SK-N-SH (cell line): ENCODE measurements at places on chromosomes 5 and 9.
A peak's percentile ranks its signal among the peaks of the same experiment; 100 is the strongest.

GRCh38 chr9:123326662-123327093 is 29.3 kb upstream of the CRB2 start:
- no peaks in the 10 kb centered on the region for H3K36me3 ChIP-seq
- H3K27me3 ChIP-seq: no peaks in the 10 kb centered on the region
- H3K27ac ChIP-seq: no peak overlapping the region
- H3K4me1 ChIP-seq: no peaks in the 10 kb centered on the region; the same call in 1 of the 2 replicates
- H3K4me3 ChIP-seq: no peak overlapping the region
- DNase-seq: no peak

DNA sequence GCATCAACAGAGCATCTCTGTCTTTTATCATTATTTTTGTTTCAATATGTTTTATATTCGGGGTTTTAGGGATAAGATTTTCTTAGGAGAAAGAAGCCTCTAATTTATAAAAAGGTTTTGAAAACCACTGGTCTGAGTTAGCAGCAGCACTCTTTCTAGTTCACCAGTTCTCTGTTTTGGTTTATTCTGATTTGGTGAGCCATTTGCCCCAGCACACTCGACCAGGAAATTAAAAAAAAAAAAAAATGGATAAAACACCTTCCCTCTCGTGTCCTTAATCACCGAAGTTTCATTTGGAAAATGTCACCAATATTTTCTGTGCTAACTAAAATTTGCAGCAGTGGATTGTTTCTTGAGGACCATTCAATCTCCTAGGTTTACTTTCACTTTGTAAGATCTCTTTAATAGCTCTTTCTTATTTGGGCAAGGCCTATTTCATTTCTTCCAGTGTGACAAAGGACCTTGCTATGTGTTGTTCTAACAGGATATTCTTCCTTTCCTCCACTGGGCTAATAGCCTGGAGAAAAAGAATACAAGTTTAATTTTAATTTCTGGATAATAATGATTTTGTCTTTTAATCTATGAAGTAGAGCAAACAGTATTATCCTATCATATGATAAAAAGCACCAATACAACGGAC is 57.8 kb upstream of the ANXA1 start:
- no peak for DNase-seq
- H3K27me3 ChIP-seq: peaks cover 15% of the 10 kb centered on the region; the same call in 1 of the 2 replicates
- no peaks in the 10 kb centered on the region for H3K4me1 ChIP-seq
- no peaks in the 10 kb centered on the region for H3K36me3 ChIP-seq

DNA sequence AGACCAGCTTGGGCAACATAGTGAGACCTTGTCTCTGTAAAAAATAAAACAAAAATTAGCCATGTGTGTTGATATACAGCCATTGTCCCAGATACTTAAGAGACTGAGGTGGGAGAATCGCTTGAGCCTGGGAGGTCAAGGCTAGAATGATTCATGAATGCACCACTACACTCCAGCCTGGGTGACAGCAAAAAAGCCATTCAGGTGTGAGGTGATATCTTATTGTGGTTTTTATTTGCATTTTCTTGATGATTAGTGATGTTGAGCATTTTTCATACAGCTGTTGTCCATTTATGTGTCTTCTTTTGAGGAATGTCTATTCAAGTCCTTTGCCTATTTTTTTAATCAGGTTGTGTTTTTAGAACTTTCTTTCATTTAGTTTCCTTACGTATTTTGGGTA is 23.2 kb downstream of the MTAP start:
- no peaks in the 10 kb centered on the region for H3K27me3 ChIP-seq
- no peak overlapping the region for H3K27ac ChIP-seq
- H3K4me3 ChIP-seq: no peak overlapping the region
- no peak for DNase-seq

DNA sequence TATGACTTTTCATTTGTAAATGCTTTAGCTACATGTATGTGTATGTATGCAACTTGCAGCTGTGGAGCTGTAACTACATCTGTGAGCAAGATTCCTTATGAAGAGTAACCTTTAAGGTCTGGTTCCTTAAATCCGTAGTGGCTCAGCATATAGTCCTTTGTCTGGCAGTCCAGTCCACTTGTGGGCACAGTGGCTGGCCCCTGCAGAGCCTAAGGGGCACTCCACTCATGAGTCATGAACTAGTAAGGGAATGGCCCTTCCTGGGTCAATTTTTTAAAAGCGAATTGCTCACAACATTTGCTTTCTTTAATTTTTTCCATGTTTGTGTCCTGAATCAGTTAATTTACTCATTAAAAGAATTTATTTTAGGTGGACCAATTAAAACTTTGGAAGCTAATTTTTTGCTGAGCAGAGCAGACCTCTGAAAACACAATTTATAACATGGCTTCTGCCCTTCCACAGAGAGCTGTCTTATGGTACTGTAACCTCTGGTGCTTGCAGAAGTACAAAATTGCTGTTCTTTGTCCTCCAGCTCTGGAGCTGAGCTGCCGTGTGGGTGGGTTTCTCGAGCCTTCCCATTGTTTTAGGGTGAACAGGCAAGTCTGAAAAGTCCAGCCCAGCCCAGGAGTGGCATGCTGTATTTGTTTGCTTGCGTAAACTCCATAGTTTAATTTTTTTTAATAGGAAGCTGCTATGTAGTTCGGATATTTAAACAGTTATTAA is 110.1 kb downstream of the MVB12B start:
- no peak overlapping the region for H3K4me3 ChIP-seq
- peak overlapping the region; percentile 53; the same call in 1 of the 2 replicates for H3K27ac ChIP-seq

GRCh38 chr9:98958271-98958984 is 14.7 kb downstream of the COL15A1 start:
- no peaks in the 10 kb centered on the region for H3K27me3 ChIP-seq
- peaks cover 4% of the 10 kb centered on the region; the same call in 1 of the 2 replicates for H3K4me1 ChIP-seq
- DNase-seq: no peak
- no peak overlapping the region for H3K27ac ChIP-seq
- no peak overlapping the region for H3K4me3 ChIP-seq
- H3K36me3 ChIP-seq: no peaks in the 10 kb centered on the region

- H3K27ac ChIP-seq: no peak overlapping the region
- H3K36me3 ChIP-seq: no peaks in the 10 kb centered on the region
- no peaks in the 10 kb centered on the region for H3K27me3 ChIP-seq
Observed at GRCh38 chr5:56147659-56148230, 85.4 kb downstream of the ANKRD55 start.

GRCh38 chr5:176361437-176362232 is at the start of gene KIAA1191:
Gene KIAA1191 (minus strand): TSS chr5:176361764. CDS start chr5:176359508, 2,256 bp downstream.
- peak within 1 kb of the TSS; percentile 98 for H3K4me3 ChIP-seq
- H3K4me1 ChIP-seq: no peaks in the 10 kb centered on the region
- peaks cover 14% of the 10 kb centered on the region for H3K36me3 ChIP-seq
- H3K27ac ChIP-seq: peak within 1 kb of the TSS; percentile 50; the same call in 1 of the 2 replicates
- DNase-seq: peak; percentile 92
- no peaks in the 10 kb centered on the region for H3K27me3 ChIP-seq

GRCh38 chr5:112869948-112870347 is 8.9 kb downstream of the SRP19 start:
- H3K36me3 ChIP-seq: peaks cover 69% of the 10 kb centered on the region
- H3K4me1 ChIP-seq: no peaks in the 10 kb centered on the region
- no peak overlapping the region for H3K27ac ChIP-seq
- no peak for DNase-seq
- H3K4me3 ChIP-seq: no peak overlapping the region
- H3K27me3 ChIP-seq: no peaks in the 10 kb centered on the region

GRCh38 chr5:37859805-37860204 is 20.0 kb upstream of the GDNF start:
- no peak for DNase-seq
- H3K36me3 ChIP-seq: no peaks in the 10 kb centered on the region
- no peak overlapping the region for H3K4me3 ChIP-seq
- no peaks in the 10 kb centered on the region for H3K4me1 ChIP-seq

DNA sequence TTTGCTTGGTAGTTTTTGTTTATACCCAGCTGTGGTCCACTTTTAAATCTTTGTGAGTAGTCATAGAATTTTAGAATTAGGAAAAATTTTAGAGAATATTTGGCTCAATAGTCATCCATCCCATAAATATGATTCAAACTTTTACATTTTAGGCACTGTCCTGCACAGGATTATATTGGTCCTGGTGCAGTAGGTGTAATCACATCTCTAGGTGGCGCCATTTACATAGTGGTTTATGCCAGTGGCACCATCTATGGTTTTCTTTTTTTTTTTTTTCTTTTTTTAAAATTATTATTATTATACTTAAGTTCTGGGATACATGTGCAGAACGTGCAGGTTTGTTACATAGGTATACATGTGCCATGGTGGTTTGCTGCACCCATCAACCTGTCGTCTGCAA is 260.7 kb upstream of the KCNN2 start:
- H3K4me3 ChIP-seq: no peak overlapping the region
- peak; percentile 12 for DNase-seq
- H3K36me3 ChIP-seq: no peaks in the 10 kb centered on the region
- no peak overlapping the region for H3K27ac ChIP-seq
- H3K27me3 ChIP-seq: no peaks in the 10 kb centered on the region

GRCh38 chr5:124735169-124735858 is 11.1 kb downstream of the ZNF608 start:
- H3K27me3 ChIP-seq: no peaks in the 10 kb centered on the region
- peaks cover 11% of the 10 kb centered on the region; the same call in 1 of the 2 replicates for H3K4me1 ChIP-seq
- H3K4me3 ChIP-seq: peak overlapping the region; percentile 26
- DNase-seq: peak; percentile 80
- no peak overlapping the region for H3K27ac ChIP-seq

DNA sequence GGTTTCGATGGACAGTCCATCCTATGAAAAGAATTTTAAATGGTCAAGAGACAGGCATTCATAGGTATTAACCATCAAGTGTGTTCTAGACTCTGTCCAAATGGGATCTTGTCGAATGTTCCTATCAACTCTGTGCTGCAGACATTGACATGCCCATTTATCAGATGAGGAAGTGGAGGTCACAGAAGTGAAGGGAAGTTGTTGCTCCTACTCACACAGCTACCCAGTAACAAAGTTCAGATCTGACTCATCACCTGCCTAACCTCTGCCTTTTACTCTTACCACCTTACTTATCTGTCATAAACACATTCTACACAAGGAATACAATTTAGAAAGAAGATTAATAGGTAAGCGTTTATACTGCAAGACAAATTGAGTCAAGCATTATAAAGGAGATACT is 426.2 kb upstream of the BRINP1 start:
- H3K36me3 ChIP-seq: no peaks in the 10 kb centered on the region
- H3K4me3 ChIP-seq: no peak overlapping the region
- DNase-seq: no peak
- no peaks in the 10 kb centered on the region for H3K4me1 ChIP-seq
- H3K27me3 ChIP-seq: no peaks in the 10 kb centered on the region
- no peak overlapping the region for H3K27ac ChIP-seq
